HuH-7.5 (cell line): ENCODE measurements at places on chromosomes 1 and 21.

- DNase-seq, result peak; percentile 45
These were observed at the start of gene PLXNA2 for GRCh38 chr1:208243967-208244916. Gene PLXNA2 (minus strand): TSS chr1:208244384. CDS start chr1:208217922, 26,462 bp downstream.

- no peak for DNase-seq
These were observed at the start of gene KCNK1 for GRCh38 chr1:233613252-233614172. Gene KCNK1 (plus strand): TSS chr1:233614106. CDS start chr1:233614172, 66 bp downstream.

- DNase-seq, result no peak
These were observed 3.8 kb downstream of the ZBTB18 start for GRCh38 chr1:244054924-244055263.

DNA sequence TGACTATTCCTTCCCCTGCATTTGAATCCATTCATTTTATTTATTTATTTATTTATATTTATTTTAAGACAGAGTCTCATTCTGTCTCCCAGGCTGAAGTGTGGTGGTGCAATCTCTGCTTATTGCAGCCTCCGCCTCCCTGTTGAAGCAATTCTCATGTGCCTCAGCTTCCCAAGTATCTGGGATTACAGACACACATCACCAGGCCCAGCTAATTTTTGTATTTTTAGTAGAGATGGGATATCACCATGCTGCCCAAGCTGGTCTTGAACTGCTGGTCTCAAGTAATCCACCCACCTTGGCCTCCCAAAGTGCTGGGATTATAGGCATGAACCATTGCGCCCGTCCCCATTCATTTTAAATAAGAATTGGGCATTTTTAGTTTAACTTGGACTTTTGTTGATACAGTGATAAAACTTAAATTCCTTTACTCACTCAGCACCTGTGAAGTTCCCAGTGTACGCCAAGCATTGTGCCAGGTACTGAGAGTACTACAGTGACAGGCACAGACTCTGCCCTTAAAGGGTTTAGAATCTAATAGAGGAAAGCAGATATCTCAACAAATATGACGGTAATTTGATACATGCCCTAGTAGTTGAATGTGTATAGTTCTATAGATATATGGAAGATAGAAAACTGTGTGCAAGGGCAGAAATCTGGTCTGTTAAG lies 90.5 kb downstream of the PTPRC start:
- no peak for DNase-seq

- DNase-seq, result no peak
These were observed 68.3 kb upstream of the ACTRT2 start for GRCh38 chr1:2952992-2953391.

GRCh38 chr1:31423418-31423947 lies 10.5 kb downstream of the SERINC2 start:
- no peak for DNase-seq

DNA sequence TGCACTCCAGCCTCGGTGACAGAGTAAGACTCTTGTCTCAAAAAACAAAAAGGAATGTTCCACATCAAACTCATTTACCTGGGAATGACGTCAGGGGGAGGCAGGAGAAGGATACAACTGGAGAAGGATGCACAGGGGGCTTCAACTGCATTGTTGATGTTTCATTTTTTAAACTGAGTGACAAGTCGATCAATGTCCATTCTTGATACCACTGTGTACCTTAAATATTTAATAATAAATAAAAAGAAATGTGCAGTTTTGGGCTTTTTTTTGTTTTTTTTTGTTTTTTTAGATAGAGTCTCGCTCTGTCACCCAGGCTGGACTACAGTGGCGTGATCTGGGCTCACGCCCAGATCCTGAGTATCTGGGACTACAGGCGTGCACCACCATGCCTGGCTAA lies 35.8 kb downstream of the PLEKHO1 start:
- DNase-seq, result no peak

GRCh38 chr1:174923820-174924219 lies 75.9 kb upstream of the CACYBP start:
- DNase-seq, result no peak

GRCh38 chr21:39016740-39017315 lies 166.4 kb downstream of the PSMG1 start:
- DNase-seq, result no peak

GRCh38 chr1:177471244-177471643 lies 300.5 kb downstream of the BRINP2 start:
- no peak for DNase-seq

- DNase-seq, result no peak
These were observed 130.0 kb downstream of the HS2ST1 start for GRCh38 chr1:87044424-87044823.

DNA sequence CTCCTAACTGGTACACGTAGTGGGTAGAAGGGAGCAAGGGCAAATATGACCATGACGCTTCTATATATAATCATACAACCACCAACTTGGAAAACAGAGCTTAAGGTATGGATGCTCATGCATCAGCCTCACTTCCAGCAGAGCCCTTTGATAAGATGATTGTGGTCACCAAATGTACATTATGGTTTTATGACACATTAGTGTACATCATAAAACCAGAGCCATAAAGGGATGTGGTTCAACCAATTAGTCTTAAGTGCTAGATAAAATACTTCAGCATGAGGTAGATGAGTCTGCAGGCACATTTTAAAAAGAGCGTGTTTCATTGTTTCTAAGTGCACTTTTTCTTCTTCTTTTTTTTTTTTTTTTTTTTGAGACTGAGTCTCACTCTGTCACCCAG lies 43.7 kb downstream of the NIBAN1 start:
- DNase-seq, result no peak

GRCh38 chr1:7404046-7404742 lies 366.9 kb upstream of the VAMP3 start:
- DNase-seq, result no peak

GRCh38 chr1:178344513-178345091 lies 152.2 kb downstream of the CLEC20A start:
- DNase-seq, result no peak

DNA sequence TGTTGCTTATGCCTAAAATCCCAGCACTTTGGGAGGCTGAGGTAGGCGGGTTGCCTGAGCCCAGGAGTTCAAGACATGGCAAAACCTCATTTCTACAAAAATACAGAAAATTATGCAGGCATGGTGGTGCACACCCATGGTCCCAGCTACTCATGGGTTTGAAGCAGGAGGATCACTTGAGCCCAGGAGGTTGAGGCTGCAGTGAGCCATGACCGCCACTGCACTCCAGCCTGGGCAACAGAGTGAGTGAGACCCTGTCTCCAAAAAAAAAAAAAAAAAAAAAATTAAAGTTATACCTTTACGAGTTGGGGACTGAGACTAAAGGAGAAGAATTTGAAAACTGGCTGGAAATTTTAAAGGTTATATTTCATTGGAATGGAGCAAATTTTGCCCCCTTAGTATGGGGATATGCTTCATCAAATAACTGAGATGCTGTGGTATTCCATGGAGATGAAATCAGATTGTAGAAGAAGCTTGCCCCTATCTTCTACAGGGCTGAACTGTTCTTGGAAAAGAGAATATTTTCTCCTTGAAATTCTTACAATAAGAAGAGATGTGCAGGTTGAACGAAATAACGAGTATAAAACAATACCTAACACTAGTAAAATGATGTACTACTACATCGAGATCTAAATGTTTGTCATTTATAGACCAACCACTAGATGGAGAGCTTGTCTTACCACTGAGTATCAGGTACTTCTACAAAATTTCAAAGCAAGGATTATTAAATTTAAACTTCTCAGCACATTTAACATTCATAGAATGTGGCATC lies 34.9 kb upstream of the SCYL3 start:
- no peak for DNase-seq

GRCh38 chr1:204319462-204319861 lies 40.3 kb downstream of the PLEKHA6 start:
- no peak for DNase-seq

DNA sequence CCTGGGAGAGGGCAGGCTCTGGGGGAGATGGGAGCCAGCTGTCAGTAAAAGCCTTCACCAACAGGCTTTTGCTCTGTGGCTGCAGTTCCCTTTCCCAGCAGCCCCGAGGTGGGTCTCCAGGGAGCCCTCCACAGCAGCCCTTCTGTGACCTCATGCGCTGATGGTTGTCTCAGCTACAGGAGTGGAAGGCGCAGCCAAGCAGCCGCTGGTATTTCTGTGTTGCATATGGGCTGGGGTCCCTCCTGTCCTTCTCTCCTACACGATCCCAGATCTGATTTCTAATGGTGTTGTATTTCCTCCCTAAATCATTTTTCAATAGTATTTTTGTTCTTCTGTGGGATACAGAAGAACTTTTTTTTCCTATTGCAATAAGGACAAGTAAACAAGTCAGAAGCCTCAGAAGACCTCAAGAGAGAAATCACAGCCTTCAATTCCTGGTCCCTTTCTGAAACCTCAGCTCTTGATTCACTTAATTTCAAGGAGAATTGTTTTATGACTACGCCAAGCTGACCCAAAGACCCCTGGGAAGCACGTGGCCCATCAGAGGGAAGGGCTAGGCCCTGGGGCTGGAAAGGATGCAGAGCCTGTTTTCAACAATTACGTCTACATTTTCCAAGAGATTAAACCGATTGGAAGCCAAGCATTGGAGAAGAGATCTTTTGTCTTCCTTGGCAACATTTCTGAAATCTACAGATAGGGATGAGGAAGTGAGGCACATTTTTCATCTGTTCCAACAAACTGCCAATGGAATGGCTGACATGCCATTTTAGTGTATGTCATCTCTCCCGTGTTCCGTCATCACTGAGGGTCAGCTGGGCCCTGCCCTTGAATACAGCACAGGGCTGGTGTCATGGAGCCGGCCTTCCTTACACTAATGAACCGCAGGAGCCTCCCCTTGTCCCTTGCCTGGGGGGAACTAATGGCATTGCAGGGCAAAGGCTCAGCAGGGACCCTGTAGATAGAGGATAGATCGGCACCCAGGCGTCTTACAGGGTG lies 42.0 kb upstream of the SCCPDH start:
- DNase-seq, result no peak

DNA sequence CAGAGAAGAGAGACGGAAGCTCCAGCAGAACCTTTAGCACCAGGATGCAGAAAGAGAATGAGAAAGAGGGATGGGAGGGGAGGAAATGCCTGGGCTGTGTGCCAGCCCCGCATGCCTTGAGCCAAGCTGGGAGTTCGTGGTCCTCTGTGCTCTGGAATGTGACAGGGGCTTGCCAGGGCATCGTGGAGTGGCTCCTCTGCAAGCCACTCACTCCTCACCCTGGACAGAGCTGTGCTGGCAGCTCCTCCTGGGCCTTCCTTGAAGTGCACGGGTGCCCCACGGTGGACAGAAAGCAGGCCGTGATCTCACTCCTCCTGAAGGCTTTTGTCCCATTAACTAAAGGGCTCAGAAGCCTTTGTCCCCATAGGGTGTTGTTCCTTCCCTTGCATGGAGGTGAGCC lies 34.8 kb upstream of the PRELP start:
- DNase-seq, result no peak

GRCh38 chr1:212606395-212607205 lies 2.0 kb upstream of the ATF3 start:
- DNase-seq, result no peak

- no peak for DNase-seq
These were observed 47.8 kb downstream of the ITPKB start for GRCh38 chr1:226691247-226691646.

GRCh38 chr1:88984569-88984968 lies 7.9 kb downstream of the KYAT3 start:
- DNase-seq, result no peak

- no peak for DNase-seq
These were observed 3.1 kb downstream of the LORICRIN start for GRCh38 chr1:153262462-153263157.

- no peak for DNase-seq
These were observed 1.2 kb downstream of the RERE start for GRCh38 chr1:8816264-8816663.

DNA sequence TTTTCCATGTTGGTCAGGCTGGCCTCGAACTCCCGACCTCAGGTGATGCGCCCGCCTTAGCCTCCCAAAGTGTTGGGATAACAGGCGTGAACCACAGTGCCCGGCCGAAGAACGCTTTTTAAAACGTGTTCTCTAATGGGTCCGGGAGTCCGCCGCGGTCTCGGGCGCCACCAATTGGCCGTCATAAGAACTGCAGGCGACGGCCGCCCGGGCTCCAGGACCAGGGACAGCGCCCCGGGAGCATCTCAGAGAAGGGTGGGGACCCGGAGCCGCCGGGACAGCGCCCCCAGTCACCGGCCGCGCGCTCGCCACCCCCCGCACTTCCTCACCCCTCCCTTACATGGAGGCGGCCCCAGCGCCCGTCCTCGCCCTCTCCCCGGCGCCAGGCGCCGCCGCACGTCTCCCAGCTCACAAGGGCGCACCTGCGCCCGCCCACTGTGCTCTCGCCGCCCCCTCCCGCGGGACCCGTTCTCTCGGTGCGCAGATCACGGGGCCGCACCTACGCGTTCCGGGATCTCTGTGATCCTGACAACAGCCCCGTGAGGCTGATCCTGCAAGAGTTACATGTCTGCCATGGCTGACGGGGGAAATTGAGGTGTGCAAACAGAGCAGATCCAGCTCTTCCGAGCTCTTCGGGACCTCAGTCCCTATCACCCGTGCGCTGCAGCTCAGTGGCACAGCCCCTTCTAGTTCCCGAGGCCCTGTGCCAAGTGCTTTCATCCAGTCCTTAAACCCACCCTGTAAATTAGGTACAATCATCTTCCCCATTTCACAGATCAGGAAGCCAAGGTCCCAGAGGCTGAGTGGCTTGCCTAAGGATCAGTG lies 9.8 kb downstream of the RAP1GAP start:
- peak; percentile 94 for DNase-seq

- DNase-seq, result no peak
These were observed 346.7 kb upstream of the ADGRL4 start for GRCh38 chr1:79353224-79353623.

GRCh38 chr1:247358920-247359319 lies 27.3 kb upstream of the ZNF496 start:
- no peak for DNase-seq

GRCh38 chr1:37515185-37516034 lies 844 bp upstream of the MEAF6 start:
- DNase-seq, result no peak

DNA sequence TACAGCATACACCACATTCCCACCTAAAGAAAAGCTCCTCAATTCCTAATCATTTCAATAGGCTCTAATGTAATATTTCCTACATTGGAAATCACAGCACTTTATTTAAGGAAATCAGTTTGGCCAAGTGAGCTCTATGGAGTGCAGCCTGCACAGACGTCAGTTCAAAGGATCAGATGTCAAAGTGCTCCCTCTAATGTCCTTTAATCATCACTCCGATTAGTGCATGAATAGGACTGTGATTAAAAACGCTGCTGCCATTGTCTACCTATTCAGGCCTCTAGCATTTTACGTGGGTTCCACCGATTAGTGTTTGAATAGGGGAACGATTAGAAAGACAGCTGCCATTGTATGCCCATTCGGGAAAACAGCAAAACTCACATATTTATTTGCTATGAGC lies 50.2 kb downstream of the DPYD start:
- DNase-seq, result no peak

GRCh38 chr1:923131-923990 lies at the start of gene SAMD11:
Gene SAMD11 (plus strand): TSS chr1:923923. CDS start chr1:924432, 509 bp downstream.
- peak; percentile 64 for DNase-seq
